ENCODE measurements at places on chromosomes 4 and X. TPM values are rescaled to one million over a fixed set of nuclear protein-coding genes. Genes with fewer than 3 reads are reported as not detected.
A peak's percentile ranks its signal among the peaks of the same experiment; 100 is the strongest.

DNA sequence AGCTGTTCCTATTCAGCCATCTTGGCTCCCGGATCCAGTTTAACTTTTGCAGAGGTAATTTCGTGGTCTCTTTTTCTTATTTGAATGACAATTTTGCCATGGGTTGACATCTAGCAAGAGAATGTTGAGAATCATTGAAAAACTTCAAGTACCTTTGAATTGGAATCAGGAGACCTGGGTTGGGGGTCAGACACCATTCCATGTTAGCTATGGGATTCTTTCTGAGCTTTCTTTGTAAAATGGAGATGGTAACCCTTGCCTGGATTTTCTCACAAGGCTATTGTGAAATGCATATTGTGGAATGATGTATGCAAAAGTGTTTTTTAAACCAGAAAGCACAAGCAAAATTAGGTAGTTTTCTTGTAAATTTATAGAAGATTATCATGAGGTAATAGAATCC, 79.1 kb upstream of the HAND2 start:
- no peak for DNase-seq

DNA sequence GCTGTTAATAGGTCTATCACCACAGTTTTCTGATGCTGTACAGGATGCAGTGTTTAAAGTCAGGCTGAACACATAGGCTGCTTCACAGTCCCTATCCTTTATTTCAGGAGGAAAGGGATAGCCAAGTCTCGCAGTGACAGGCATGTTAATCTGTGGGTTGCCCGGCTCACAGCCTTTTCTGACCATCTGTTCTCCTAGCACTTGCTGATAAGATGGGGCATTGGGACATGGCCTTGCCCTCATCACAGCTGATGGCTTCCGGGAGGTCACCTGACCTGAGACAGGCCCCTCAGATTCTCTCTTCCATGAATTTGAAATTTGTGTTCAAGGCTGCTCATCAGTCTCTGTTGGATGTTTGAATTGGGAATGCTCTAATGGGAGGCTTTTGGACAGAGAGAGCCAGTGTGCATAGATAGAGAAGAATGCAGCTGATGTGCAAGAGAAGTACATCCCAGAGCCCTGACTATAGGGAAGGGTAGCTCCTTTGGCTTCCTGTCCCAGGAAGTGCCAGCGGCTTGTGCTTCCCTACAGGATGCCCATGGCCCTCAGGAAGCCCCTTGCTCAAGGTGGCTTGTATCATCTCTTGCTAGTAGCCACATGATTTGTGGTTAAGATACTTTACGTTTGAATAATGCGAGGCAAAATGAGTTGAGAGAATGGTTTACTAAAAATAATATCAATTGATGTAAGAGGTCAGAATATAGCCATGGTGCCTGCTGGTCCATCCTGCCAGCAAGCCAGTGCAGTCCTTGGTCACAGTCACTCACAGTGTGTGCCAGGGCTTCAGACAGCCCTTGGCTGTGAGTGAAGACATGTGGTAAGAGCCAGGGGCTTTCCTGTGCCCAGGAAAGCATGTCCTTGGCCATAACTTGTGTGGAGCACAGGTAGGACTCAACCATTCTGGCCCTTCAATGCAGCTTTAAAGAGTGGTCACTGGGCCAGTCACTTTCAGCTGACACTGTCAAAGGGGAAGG, 88.6 kb downstream of the TSPAN7 start:
- DNase-seq, result no peak

- no peak for DNase-seq
Measured at GRCh38 chrX:110531873-110532580, 173.4 kb downstream of the RTL9 start.

GRCh38 chr4:148094149-148094548, 348.1 kb downstream of the NR3C2 start:
- no peak for DNase-seq

GRCh38 chrX:40262157-40263013, 164.6 kb upstream of the BCOR start:
- peak; percentile 60 for DNase-seq

TRPC5OS gene
- total RNA-seq, result not detected

DNA sequence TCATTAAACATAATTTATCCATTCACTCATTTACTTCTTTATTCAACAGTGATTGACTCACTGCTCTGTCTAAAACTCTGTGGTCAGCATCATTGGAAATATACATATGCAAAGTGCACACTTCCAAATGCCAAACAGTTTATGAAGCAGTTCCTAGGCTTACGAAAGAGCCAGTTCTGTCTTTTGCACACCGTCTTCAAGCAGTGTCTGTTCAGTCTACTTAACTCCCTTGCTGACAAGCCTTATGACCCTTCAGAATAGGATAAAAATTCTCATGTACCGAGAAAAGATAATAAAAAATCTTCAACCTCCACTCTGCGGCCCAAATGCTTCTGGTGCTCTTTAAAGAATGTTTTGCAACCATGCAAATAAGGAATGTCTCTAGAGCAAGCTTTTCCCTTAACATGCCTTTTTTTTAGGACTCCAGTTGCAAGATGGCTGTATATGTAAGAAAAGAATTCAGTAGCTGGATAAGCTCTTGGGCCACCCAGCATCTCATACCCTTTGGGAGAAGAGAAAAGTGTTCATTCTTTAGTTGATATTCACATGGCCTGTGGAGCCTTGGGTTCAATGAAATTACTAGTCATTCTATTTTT, 1037.0 kb upstream of the SLIT2 start:
- DNase-seq, result no peak

- DNase-seq, result no peak
Measured at GRCh38 chr4:121662225-121662624, 34.6 kb downstream of the ANXA5 start.

DNA sequence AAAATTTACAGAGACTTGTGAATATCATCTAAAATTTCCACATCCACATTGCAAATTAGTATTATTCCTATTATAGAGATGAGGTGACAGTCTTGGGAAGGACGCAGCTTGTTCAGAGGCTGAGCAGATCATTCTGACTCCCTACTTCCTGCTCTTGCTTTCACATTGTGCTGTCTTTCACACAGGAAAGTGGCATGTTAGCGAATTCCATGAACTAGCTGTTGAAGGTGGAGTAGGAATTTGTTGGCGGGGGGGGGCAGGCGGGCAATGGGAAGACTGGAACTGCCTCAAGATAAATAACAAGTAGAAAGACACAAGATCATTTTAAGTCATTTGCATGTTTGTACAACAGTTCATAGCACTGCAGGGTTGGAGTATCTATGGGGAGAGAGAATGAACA, 2.3 kb downstream of the PF4V1 start:
- DNase-seq, result no peak

GRCh38 chr4:11423465-11423864, 5.2 kb downstream of the HS3ST1 start:
- DNase-seq, result no peak

ARHGEF38 gene
- not detected for total RNA-seq

- DNase-seq, result no peak
Measured at GRCh38 chrX:136376713-136377112, 76.0 kb downstream of the ADGRG4 start.

SPANXC gene
- total RNA-seq, result not detected

DNA sequence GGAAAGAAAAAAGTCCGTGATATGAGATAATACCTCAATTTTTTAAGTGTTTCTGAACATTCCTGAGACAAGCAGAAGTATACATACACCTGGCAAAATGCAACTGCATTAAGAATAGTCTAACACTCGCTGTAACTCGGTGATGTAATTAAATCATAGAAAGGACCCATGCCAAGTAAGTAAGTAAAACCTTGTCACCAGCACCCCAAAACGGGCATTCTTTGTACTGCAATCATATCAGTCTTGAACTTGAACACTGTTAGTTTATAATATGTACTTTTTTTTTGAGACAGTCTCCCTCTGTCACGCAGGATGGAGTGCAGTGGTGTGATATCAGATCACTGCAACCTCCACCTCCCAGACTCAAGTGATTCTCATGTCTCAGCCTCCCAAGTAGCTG, 47.4 kb downstream of the SMIM14 start:
- DNase-seq, result peak; percentile 7

DNA sequence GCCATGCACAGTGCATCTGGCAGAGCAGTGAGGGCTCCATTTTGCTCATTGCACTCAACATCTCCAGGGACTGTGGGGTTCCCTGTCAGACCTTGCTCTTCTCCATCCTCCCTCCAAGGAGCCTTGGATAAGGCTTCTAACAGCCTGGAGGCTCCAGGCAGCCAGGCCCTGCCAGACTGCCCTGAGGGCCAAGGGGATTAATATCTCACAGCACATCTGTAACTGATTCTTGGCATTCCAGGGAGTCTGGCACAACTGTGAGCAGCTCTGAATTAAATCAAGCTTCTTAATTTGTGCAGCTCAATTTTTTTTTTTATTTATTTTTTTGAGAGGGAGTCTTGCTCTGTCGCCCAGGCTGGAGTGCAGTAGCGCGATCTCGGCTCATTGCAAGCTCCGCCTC, 224.5 kb upstream of the PGRMC2 start:
- no peak for DNase-seq

- DNase-seq, result peak; percentile 82
Measured at GRCh38 chrX:68732906-68733493, 85.5 kb downstream of the STARD8 start.

PCYT1B gene
- 7.2 TPM for total RNA-seq

DNA sequence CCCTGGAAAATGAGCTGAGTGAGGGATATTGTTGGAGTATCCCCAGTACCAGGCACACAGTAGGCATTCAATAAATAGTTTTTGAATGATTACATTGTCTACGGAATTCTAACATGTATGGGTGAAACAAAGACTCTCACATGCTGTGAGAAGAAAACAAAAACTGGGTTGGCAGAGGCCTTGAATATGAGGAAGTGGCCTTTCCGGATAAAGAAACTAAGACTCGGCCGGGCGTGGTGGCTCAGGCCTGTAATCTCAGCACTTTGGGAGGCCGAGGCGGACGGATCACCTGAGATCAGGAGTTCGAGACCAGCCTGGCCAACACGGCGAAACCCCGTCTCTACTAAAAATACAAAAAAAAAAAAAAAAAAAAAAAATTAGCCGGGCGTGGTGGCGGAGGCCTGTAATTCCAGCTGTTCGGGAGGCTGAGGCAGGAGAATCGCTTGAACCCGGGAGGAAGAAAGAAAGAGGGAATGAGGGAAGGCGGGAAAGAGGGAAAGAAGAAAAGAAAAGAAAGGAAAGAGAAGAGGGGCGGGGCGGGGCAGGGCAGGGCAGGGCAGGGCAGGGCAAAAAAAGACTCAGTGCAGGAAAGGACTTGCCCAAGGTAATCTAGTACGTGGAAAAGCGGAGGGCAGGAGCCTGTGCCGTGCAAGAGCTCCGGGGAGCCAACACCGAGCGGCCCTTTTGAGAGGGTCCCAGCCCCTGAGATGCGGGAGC, 689 bp upstream of the TMA16 start:
- DNase-seq, result no peak

BEND2 gene
- not detected for total RNA-seq

DNA sequence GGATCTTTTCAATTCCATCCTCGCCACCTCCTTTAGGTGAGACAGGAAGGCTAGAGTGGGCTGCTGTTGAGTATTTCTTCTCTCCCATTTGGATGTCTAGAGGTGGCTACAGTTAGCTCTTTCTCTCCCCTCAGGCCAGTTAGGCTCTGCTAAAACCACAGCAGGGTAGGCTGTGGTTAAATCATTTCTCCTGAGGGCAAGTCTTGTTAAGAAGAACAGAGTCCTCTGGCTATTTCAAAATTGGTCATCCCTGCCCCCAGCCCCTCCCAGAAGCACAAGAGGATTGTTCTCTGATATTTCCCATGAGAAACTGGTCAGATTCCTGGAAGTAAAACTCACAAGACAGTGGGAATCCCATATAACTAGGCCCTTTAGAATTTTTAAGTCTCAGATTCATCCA, 1359.5 kb downstream of the TECRL start:
- DNase-seq, result peak; percentile 69

DNA sequence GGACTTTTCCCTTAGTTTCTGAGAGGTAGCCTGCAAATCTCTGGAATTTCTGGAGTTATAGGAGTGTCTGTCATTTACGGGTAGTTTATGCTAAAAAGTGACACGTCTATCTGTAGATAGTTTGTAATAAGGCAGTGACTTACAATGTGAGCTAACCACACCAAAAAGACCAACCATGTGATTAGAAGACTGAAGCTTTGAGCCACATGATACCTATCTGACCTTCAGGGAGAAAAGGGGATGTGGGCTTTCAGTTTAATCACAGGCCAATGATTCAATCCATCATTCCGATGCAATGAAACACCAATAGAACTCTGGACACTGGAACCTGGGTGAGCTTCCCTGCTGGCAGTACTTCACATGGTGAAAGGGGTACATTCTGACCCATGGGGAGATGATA, 254.6 kb upstream of the GK2 start:
- no peak for DNase-seq

DNA sequence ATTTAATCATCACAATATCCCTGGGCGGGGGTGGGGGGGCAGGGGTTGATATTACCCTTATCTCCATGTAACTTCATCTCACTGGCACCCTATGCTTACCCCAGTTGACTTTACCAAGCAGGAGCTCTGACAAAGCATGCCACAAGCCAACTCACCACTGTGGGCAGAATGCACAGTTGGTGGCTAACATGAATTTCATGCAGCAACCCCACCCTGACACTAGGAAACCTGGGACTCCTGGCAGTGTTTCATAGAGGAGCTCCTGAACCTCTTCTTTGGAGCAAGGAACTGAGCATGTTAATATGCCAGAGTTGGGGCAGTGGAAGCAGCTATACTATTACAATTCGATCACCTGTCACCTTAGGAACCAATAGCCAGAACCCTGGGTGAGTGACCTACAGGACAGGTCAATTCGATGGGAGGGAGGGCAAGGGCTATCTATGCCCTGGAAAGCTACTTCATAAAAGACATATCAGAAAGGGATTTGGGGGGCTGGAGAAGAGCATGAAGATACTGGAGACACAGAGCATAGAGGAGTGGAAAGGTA, 97.2 kb upstream of the ACSL4 start:
- DNase-seq, result no peak

TMEM47 gene
- 44.9 TPM for total RNA-seq

DNA sequence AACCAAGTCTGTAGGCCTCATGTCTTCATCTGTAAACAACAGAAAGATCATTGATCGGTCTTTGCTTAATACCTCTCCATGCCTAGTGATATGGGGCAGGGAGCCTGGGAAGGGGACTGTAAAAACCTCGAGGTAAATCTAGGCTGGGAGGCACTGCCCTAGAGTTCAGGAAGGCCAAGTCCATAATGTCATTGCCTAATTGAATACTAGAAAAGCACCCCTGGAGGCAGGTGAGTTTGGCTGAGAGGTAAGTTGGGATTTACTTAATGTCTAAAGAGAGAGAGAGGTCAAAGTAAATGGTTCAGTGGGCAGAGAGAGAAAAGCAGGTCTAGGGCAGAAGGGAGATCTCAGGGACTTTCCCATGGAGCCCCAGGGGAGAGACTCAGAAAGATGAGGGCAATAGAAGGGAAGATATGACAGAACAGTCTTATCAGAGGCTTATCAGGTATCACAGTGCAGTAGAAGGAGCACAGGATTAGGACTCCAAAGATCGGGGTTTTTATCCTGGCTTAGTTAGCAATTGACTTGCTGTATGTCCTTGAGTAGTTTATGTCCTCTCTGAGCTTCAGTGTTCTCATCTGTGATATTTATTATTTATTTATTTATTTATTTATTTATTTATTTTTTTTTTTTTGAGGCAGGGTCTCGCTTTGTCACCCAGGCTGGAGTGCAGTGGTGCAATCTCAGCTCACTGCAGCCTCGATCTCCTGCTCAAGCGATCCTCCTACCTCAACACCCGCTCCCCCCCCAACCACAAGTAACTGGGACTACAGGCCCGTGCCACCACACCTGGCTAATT, 85.2 kb downstream of the SLC16A2 start:
- DNase-seq, result no peak
